Dorsolateral prefrontal cortex (tissue), 122 donors: ENCODE measurements at places on chromosomes 12 and 14.

GRCh38 chr12:56205445-56205844, 16.2 kb upstream of the SMARCC2 start:
- no peak for DNase-seq

DNA sequence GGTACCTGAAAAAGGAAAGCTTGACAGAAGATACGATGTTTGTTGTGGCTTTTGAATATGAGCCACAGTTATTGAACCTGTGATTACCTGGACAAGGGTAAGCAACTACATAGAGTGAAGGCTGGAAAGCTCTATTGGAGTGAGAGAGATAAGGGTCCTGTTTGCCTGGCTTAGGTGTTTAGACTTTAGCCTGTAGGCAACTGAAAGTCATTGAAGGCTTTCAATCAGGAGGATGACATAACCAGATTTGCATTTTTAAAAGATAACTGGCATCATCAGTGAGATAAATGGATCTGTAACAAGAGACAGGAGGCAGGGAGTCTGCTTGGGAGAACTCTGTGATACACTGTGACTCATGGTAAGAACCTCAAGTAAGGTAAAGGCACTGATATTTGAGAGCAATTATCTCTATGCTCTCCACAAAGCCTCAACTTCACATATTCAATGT, 128.9 kb upstream of the SOX5 start:
- no peak for DNase-seq

DNA sequence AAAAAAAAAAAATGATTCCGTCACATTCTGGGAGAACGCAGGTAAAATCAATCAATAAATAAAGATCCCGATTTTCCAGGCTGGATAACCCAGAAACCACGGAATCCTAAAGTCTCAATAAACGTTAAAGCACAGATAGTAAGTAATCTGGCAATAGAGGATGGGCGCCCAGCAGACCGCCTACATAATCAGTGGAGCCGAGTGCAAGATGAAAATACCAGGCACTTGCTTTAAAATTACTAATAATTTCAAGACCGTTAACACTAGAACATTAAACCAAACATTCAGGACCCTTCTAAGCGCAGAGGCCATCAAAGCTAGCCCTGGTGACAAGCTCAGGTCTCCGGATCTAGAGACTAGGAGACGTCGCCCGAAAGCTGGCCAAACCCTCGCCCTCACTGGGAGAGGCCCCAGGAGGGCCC, 1.2 kb upstream of the DCAF11 start:
- no peak for DNase-seq

DNA sequence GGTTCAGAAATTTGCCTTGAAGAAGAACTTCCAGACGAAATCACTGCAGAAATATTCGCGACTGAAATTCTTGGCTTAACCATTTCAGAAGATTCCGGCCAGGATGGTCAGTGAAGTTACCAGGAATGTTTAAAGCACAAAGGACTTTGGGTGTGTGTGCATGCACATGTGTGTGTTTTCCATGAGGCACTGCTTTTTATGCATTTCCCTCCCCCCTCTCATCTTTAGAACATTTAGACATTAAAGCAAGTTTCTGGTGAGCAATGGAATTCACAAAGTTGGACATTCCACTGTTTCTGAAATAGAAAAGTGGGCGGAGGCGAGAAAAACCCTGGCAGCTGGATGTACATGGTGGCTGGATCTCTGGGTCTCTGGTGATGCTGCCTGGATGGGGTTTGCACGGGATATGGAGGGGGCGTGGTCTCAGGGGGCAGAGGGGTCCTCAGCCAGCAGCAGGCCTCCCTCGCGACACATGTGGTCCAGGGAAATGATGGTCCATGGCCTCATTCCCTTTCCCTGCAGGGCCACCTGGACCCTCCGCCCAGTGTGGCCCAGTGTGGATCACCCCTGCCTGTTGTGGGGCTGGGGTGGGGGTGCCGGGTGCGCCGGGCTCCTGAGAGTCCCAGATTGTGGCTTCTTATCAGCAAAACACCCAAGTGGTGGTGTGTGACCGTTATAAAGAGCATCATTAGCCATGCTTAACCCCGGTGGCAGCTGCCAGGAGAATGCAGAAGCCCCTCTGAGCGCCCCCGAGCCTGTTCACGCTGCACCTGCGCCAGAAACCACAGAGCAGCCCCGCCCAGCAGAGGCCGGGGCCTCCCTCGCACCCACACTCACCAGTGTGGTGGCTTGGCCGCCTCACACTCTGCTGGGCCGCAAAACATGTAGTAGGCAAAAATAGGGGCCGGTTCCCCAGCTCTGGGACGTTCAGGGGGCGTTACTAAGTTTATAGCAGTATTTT, 17.8 kb upstream of the BCL7A start:
- no peak for DNase-seq

GRCh38 chr12:118035190-118036041, 18.9 kb downstream of the RFC5 start:
- DNase-seq = peak; percentile 27

GRCh38 chr12:66380769-66381535, 78.7 kb downstream of the HELB start:
- no peak for DNase-seq

DNA sequence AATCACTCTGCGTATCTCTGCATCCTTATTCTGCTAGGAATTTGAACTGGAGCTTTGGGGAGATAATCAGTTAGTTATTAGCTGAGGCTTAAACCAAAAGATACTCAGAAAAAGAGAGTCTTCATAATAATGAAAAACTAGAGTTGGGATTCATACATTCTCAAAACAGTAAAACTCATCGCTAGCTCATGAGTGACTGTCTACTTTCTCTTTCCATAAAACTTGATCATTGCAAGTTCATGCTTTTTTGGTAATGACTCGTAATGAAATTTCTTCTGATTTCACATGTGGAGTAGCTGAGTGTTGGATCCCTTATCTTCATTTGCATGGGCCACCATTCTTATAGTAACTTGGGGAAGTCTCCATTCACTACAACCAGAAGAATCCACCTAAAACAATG, 397.7 kb downstream of the PDZRN4 start:
- DNase-seq = no peak

GRCh38 chr12:96448300-96448699, 41.1 kb upstream of the CFAP54 start:
- no peak for DNase-seq

DNA sequence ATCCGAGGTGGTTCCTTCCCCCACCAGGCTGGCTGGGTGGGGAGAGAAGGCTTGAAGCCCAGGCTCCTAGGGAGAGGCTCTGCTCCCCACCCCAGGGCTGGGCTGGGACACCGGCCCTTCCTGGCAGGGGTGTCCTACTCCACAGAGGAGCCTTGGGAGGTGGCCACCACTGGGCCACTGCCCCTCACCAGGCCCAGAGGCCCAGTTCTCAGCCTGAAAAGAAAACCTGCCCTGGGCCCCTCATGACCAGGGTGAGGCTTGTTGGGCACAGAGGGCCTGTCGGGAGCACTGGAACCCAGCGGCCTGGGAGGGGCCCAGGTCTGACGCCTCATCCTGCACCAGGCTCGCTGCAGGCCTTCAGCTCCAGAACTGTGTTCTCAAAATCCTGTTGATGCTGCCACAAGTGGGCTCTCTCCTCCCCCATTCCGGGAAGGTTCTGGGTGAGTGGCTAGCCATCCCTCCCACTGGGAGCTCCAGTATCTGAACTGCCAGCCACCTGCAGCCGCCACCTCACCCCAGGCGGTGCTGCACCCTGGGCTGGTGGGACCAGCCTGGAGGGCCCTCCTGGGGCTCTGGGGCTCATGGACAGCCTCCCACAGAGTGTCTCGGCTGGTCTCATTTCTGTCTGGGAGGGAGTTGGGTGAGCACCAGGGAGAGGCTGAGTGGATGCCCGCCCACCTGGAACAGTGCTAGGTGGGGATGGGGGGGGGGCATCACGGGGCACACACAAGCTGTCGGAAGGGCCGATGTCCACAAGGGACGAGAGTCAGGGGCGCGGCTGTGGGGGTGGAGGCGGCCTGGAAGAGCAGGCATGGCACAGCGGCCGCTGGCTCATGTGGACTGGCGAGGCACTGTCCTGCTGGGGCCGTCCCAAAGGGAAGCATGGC, 11.8 kb downstream of the BAG5 start:
- DNase-seq = no peak

- DNase-seq = no peak
These were observed 16.2 kb upstream of the KCNK13 start for GRCh38 chr14:90045616-90046015.

DNA sequence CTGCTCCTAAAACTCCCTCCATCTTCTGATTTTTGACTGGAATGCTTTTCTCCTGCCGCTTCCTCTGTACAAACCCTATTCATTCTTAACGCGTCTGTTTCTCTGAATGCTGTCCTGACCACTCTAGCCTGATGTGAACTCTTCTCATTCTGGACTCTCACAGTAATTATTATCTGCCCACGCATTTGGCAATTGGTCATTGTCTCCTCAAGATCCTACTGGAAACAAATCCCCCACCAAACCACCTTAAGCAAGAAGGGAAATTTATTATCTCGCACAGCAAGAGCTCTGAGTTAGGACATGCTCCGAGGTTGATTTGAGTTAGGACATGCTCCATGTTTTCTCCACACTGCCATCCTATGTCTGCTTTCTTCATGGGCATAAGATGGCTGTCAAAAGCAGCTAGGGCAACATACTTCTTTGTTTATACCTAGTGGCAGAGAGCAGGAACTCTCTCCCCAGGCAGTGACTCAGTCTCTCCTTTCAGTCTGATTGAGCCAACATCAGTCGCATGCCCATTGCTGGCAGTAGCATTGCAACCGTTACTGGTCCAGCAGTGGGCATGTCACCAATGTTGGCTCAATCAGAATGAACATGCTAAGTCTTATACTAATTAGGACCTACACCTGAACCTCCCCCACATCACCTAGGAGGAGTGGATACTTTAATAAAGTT, 102.2 kb downstream of the SSPN start:
- no peak for DNase-seq

DNA sequence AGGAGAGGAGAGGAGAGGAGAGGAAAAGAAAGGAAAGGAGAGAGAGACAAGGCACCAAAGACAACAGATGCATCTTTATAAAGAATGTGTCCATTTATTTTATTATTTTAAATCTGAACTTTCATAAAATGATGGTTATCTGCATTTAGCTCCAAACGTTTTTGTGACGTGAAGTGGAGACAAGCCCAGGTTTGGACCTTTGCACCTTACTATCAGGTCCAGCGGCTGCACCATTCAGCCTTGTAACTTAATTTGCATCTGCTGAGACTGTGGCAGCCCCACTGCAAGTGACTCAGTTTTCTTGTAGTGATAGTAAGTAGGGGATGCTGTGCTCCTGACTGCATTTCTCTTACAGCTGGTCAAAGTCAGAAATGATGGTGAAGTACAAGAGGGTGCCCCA, 130.7 kb downstream of the NTF3 start:
- DNase-seq = no peak

- no peak for DNase-seq
These were observed 92.8 kb downstream of the SETD3 start for GRCh38 chr14:99387880-99388279.

DNA sequence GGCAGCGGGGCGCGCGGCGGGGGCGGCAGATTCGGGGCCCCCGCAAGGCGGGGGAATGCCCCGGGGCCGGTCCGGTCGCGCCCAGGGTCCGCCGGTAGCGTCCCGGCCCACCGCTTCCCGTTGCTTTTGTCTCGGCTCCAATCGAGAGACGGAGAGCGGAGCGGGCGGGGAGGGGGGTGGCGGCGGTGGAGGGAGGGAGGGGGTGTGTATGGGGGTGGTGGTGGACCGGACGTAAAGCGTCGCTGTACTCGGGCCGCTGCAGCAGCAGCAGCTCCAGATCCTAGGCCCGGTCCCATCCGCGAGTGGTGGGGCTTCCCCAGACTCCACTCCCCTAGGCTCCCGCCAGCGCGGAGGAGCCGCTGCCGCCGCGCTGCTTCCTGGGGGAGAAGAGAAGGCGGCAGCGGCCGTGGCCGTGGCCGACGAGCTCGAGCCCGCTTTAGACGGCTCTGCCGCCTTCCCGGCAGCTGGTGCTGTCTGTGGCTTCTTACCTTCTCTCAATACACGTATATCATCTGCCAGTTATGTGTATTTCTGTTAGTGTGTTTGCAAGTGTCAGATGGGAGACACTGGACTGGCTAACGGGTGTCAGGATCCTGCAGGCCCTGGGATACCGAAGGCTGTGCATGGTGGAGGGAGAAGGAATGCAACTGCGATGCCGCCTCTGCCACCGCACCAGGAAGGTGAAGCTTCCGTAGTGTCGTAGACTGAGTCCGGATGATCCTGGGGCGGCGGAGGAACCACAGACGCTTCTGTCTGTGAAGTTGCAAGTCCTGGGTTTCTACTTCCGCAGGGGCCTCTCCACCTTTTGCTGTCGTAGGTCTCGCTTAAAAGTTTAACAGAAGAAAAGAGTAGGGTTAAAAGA, 508 bp downstream of the CNOT2 start:
- DNase-seq = peak; percentile 57

DNA sequence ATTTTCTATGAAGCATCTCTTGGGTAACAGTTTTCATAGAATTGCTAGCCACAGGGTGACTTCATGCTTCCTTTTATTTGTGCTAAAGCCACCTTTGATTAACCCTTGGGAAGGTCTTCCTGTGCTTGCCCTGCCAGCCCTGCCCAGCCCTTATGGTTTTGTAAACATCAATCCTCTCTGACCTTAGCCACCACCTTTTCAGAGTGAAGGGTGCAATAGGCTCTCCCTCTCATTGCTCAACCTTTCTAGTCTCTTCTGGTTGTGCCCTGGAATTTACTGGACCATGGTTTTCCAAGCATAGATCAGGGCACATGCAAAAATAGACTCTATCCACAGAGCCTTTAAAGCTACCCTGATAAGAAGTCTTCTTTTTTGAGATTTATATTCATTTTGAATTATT, 77.7 kb upstream of the FRMD6 start:
- DNase-seq = no peak

DNA sequence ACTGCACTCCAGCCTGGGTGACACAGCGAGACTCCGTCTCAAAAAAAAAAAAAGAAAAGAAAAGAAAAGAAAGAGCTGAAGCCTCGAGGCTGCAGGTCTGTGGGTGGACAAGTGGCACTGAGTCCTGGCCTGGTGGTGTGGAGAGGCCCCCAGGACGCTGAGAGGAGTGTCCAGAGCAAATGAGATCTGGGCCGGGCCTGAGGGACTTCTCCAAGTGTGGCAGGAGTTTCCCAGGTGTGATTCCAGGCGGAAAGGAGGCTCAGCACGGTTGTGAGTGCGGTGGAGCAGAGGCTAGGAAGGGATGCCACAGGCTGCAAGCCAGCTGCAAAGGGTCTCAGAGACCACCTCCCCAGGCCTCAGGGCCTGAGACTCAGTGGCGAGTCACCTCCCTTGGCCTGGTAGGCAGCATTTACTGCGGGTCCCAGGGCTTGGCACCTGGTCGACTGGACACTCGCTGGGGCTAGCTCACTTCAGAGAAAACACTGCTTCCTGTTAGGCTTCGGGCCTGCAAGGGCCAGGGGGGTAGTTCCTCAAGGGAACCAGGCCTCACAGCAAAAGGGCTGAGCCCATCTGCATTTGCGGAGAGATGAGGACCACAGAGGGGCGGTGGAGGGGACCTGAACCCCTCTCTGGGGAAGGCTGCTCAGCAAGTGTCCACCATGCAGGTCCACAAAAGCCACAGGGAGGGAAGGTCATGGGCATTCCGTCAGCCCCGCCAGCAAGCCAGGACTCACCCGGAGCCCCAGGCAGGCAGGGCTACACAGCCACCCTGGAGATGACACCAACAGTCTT, 11.7 kb downstream of the TTC7B start:
- DNase-seq = no peak

DNA sequence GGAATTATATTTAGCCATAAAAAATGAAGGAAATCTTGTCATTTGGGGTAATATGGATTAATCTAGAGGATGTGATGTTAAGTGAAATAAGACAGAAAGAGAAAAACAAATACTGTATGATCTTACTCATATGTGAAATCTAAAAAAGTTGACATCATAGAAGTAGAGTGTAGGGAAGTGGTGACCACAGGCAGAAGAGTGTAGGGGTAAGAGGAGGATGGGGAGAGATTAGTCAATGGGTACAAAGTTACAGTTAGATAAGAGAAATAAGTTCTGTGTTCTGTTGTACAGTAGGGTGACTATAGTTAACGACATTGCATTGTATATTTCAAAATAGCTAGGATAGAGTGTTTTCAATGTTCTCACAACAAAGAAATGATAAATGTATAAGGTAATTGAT, 87.0 kb downstream of the TSHR start:
- DNase-seq = no peak
